ENCODE measurements at places on chromosomes 7 and 10. TPM values are rescaled to one million over a fixed set of nuclear protein-coding genes. Genes with fewer than 3 reads are reported as not detected.

GRCh38 chr10:28628184-28628893 is 49.0 kb upstream of the BAMBI start:
- DNase-seq: peak; percentile 83

GRCh38 chr10:69089638-69090599 is 2.0 kb downstream of the SRGN start:
- DNase-seq: peak; percentile 53

DNA sequence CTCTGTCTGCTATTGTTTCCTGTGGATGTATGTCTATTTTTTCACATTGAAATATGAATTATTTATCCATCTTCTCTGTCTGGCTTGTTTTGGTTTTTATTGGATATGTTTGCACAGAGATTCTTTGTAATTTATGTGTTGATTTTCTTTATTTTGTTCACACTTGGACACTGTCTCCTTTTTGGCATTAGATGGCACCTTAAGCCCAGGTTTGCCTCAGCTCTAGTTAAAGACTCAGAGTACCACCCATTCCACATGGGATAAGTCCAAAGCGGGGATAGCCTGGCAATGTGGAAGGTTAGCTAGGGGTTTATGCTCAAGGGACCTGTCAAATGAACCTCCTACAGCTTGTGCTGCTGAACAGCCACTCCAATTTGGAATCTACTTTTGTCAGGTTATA is 14.1 kb downstream of the FEZF1 start:
- DNase-seq: no peak

The C10orf67 gene
- total RNA-seq: 0.54 TPM
